ENCODE measurements at places on chromosomes 5 and 9. TPM values are rescaled to one million over a fixed set of nuclear protein-coding genes. Genes with fewer than 3 reads are reported as not detected.

Gene TNFSF15
- total RNA-seq = 0.50 TPM

Gene FCN2
- not detected for total RNA-seq

Gene CERCAM
- 0.75 TPM for total RNA-seq

Gene SEMA6A
- total RNA-seq = not detected

Gene RNF183
- total RNA-seq = 0.64 TPM

Gene ZNF367
- 24.2 TPM for total RNA-seq

Gene PCDHGB7
- not detected for total RNA-seq

Gene PCDHB2
- total RNA-seq = not detected

Gene EQTN
- total RNA-seq = not detected

Gene MYORG
- total RNA-seq = 2.3 TPM

Gene PPP3R2
- total RNA-seq = not detected

Gene BAAT
- total RNA-seq = 0.07 TPM

Gene SLC25A2
- total RNA-seq = 0.27 TPM

- H3K4me3 ChIP-seq = no peak overlapping the region
- H3K4me1 ChIP-seq = peaks cover 3% of the 10 kb centered on the region
- DNase-seq = peak; percentile 49
- no peak overlapping the region for H3K27ac ChIP-seq
- H3K36me3 ChIP-seq = peaks cover 5% of the 10 kb centered on the region
- peaks cover 31% of the 10 kb centered on the region for H3K27me3 ChIP-seq
These were observed 1.6 kb upstream of the BRINP1 start for GRCh38 chr9:119370816-119371215.

DNA sequence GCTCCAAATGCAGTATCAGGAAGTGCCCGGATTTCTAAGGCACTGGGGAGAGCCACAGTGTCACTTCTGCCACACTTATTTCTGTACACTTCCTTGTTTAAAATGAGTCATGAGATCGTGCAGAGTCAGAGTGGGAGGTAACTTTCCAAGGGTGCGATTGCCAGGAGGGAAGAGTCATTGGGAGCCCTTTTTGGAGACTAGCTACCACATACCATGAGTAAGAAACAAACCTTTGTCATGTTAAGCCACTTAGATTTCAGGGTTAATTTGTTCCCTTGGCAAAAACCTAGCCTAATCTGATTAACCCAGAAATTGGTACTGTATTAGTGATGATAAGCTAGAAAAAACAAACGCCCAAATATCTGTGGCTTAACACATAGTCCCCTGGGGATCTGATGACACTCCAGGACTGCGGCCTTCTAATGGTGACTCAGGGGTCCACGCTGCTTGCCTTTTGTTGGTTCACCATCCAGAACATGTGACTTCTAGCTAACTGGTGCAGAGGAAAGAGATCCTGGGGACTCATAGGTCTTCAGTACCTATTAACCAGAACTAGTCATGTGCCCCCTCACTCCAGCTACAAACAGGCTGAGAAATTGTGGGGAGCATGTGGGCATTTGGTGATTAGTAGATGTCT, 48.6 kb upstream of the TLE1 start:
- H3K4me1 ChIP-seq = no peaks in the 10 kb centered on the region
- no peak for DNase-seq
- H3K27me3 ChIP-seq = no peaks in the 10 kb centered on the region
- no peak overlapping the region for H3K27ac ChIP-seq

GRCh38 chr9:127384901-127385300, 12.1 kb upstream of the SLC2A8 start:
- no peak for DNase-seq
- H3K27me3 ChIP-seq = peaks cover 57% of the 10 kb centered on the region
- no peak overlapping the region for H3K27ac ChIP-seq
- no peaks in the 10 kb centered on the region for H3K36me3 ChIP-seq
- H3K4me1 ChIP-seq = peaks cover 20% of the 10 kb centered on the region

DNA sequence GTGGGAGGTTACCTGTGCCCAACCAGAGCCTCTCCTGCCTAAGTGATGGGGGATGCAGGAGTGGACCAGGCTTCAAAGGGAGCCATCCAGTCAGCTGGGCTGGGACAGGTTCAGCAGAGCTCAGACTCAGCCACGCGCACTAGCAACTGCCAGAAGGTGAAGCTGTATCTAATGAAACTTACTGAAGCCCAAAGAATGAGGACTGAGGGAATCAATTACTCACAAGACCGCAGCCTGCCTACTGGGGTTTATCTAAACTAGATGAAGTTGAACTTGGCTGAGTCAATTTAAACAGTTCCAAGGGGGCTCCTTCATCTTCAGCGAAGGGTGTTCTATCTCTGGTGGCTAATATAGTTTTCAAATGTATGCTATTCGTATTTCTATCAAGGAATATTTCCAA, 11.4 kb downstream of the HAND1 start:
- H3K4me3 ChIP-seq = no peak overlapping the region
- no peak overlapping the region for H3K27ac ChIP-seq
- peaks cover 7% of the 10 kb centered on the region for H3K4me1 ChIP-seq
- H3K36me3 ChIP-seq = peaks cover 2% of the 10 kb centered on the region
- peaks cover 25% of the 10 kb centered on the region for H3K27me3 ChIP-seq
- DNase-seq = no peak

DNA sequence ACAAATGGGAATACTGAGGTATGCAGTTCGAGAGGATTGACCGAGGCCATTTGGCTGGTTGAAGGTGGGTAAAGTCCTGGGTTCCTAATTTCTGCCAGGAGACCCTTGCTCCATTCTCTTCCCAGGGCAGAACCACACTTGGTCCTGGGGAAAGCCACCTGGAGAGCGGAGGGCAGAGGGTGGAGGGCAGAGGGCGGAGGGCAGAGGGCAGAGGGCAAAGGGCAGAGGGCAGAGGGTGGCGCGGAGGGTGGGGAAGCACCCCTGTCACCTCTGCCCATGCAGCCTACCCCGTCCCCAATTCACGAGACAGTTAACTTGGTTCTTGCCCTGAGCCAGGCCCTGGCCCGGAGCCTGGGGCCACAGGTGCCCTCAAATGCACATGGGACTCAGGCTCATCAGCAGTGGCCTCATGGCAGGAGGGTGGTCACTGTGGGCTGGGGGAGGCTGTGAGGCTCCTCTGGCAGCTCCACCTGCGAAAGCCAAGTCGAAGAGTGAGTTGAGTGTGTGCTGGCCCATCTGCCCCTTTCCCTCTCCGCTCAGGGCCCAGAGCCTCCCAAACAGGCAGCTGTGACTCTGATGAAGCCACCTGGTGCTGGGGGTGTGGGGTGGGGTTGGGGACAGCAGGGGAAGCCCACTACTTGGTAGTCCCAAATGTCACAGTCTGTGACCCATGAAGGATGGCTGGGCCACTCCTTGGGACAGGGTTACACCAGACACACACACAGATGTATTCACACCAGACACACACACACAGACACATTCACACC, 28.0 kb upstream of the FCN1 start:
- DNase-seq = no peak
- H3K27me3 ChIP-seq = no peaks in the 10 kb centered on the region
- H3K27ac ChIP-seq = no peak overlapping the region
- no peak overlapping the region for H3K4me3 ChIP-seq
- no peaks in the 10 kb centered on the region for H3K36me3 ChIP-seq

GRCh38 chr9:123251741-123252140, 16.6 kb downstream of the STRBP start:
- H3K27ac ChIP-seq = no peak overlapping the region
- no peaks in the 10 kb centered on the region for H3K27me3 ChIP-seq
- H3K36me3 ChIP-seq = peaks cover 4% of the 10 kb centered on the region

- H3K4me3 ChIP-seq = no peak overlapping the region
- H3K4me1 ChIP-seq = no peaks in the 10 kb centered on the region
- H3K27me3 ChIP-seq = no peaks in the 10 kb centered on the region
- no peaks in the 10 kb centered on the region for H3K36me3 ChIP-seq
These were observed 127.7 kb upstream of the PIK3R1 start for GRCh38 chr5:68087866-68088265.

- H3K36me3 ChIP-seq = peaks cover 4% of the 10 kb centered on the region
- H3K27ac ChIP-seq = no peak overlapping the region
- no peaks in the 10 kb centered on the region for H3K27me3 ChIP-seq
- H3K4me1 ChIP-seq = peaks cover 26% of the 10 kb centered on the region
These were observed 92.4 kb downstream of the GNAQ start for GRCh38 chr9:77939149-77939668.

DNA sequence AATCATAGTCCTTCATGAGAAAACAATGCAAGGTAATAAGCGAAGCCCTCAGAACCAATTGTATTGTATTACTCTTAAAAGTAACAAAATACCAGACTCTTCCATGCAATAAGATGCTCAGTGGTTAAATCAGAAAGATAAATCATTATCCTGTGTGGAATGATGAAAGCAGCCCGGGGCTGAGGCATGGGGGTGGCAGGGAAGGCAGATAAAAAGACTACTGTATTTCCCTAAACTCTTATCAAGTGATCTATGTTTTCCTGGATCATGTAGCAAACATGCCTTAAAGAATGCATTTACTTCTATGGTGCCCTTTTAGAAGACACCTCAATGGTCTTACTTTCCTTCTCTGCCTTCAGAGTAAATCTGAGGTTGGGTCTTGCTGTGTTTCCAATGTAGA, 105.6 kb upstream of the DAPK1 start:
- no peaks in the 10 kb centered on the region for H3K4me1 ChIP-seq
- H3K27me3 ChIP-seq = peaks cover 9% of the 10 kb centered on the region
- no peak overlapping the region for H3K4me3 ChIP-seq
- no peaks in the 10 kb centered on the region for H3K36me3 ChIP-seq
- H3K27ac ChIP-seq = no peak overlapping the region

GRCh38 chr9:110217656-110218099, 9.7 kb upstream of the C9orf152 start:
- H3K4me3 ChIP-seq = no peak overlapping the region
- peaks cover 2% of the 10 kb centered on the region for H3K27me3 ChIP-seq
- no peak for DNase-seq

DNA sequence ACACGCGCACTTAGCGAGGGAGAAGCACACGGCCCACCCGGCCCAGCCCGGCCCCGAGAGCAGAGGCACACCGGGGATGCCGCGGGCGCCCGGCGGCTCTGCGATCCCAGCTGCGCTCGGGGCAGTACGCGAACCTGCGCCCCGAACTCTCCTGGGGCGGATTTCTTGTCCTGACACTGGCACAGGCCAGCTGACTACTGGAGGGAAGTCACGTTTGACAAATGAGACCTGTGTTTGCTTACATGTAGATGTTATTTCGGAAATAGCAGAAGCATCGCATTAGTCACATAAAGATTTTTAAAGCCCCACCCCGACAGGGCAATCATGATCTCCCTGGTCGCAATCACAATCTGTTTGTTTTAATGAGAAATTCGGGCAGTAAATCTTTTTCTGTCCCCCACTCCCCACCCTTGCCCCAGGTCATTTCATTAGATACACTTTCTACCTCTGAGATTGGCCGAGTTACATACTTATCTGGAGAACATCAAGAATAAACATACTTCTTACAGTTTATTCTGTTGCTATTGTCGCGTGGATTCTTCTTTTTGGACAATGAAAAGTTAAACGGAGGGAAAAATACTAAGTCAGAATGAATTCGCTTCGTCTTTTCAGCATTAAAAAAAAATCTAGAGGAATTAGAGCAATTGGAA, 518.9 kb downstream of the CTNND2 start:
- no peak for DNase-seq
- H3K4me1 ChIP-seq = peaks cover 9% of the 10 kb centered on the region
- no peaks in the 10 kb centered on the region for H3K36me3 ChIP-seq
- peaks cover 48% of the 10 kb centered on the region for H3K27me3 ChIP-seq

DNA sequence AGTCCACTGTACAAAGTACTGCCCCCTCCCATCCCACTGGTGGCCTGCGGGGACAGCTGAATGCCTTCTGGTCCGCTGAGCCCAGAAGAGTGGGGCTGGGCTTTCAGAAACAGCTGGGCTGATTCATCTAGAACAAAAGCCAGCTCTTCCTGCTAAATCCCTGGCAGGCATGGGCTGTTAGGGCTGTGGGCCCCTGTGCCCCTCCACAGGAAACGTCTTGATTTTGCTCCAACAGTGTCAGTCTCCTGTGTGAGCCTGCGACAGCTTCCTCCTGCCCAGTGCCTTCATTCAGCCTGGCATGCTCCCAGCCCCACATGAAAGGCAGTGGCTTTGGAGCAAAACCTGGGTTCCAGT, 6.9 kb upstream of the GSN start:
- no peak overlapping the region for H3K27ac ChIP-seq
- no peaks in the 10 kb centered on the region for H3K4me1 ChIP-seq
- H3K36me3 ChIP-seq = no peaks in the 10 kb centered on the region
- no peak overlapping the region for H3K4me3 ChIP-seq
- H3K27me3 ChIP-seq = peaks cover 8% of the 10 kb centered on the region

DNA sequence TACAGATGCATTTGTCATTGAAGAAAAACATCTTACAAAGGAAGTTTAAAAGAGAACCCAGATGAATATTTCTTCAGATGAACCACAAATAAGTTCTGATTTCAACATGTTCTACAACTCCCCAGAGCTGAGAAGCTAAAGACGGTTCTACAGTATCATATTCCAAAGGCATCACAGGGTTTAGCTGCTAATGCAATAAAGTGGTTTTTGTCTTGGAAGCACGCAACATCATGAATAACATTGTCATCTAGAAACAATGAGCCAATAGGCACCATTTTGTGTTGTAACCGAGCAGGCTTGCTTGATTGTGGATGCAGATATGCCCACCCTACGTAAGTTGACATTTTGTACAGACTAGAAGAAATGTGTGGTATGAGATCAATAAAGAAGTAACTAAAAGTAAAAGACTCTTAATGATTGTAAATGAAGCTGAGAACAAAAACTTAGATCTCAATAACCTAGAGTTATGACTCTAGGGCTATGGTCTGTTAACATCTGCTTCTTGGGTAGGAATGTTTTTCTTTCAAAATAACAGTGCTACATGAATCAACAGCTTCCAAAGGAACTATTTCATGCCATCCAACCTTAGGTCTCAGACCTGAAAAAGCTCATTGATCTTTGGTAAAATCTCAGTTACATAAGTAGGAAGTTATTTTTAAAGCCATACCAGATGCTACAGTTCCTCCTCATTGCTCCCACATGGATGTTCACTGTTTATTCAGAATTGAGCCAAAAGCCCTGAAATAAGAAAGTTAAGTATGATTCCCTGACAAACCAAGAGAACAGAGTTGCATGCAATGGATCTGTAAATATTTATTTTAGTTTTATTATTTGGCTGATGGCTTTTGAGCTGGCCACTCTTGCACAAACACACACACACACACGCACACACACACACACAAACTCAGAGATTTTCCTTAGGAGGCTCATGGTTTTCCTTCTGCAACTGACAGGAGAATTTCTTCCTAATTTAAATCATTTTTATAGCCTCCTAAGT, 118.7 kb upstream of the SLCO6A1 start:
- H3K27me3 ChIP-seq = peaks cover 8% of the 10 kb centered on the region
- no peak overlapping the region for H3K27ac ChIP-seq
- no peaks in the 10 kb centered on the region for H3K36me3 ChIP-seq
- no peak for DNase-seq
- H3K4me3 ChIP-seq = no peak overlapping the region

GRCh38 chr5:7851240-7851592, 283 bp upstream of the CFAP90 start:
- no peak overlapping the region for H3K27ac ChIP-seq
- peaks cover 16% of the 10 kb centered on the region for H3K27me3 ChIP-seq
- no peaks in the 10 kb centered on the region for H3K36me3 ChIP-seq
- no peak for DNase-seq

GRCh38 chr9:135455401-135456030, 24.1 kb upstream of the PPP1R26 start:
- no peaks in the 10 kb centered on the region for H3K4me1 ChIP-seq
- DNase-seq = no peak
